H9 (cell line): ENCODE measurements at places on chromosomes 2 and 18.
A peak's percentile ranks its signal among the peaks of the same experiment; 100 is the strongest.

DNA sequence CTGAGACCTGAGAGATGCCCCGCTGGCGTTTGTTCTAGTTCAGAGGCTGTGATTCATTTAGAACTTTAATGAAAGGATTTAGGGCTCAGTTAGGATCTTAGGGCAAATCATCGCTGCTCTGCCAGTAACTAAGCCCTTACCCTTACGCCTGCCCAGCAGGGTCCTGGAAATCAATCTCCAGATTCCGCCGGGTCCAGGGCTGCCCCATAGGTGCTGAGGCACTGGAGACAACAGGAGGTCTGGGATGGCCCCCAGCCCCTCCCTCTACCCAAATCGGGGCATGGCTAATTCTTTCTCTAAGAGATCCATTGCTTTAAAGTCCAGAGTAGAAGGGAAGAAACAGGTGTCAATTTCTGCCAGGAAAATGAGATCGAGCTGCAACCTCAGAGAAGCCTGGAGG is 83.1 kb downstream of the SDC1 start:
- no peaks in the 10 kb centered on the region for H3K27me3 ChIP-seq
- no peak for DNase-seq
- H3K27ac ChIP-seq: no peak overlapping the region
- no peaks in the 10 kb centered on the region for H3K36me3 ChIP-seq
- no peak overlapping the region for H3K4me3 ChIP-seq

DNA sequence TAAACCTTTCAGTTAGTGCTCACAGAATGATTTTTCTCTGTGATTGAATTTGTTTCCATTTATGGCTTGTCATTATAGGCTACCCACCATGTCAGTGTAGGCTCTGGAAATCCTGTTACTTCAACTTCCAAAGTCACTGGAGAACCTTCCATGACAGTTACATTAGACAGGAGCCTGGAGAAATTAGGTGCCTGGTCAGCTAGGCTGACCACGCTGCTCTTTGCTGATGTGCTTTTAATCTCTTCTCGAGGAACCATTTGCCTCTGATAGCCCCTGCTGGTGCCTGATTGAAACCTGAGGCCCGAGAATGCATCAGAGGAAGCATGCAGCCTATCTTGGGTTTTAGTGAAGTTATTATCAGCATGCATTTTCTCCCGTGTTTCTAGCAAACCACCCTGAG is 29.6 kb upstream of the TTN start:
- H3K4me1 ChIP-seq: no peaks in the 10 kb centered on the region; the same call in 1 of the 2 replicates
- no peaks in the 10 kb centered on the region for H3K27me3 ChIP-seq
- H3K4me3 ChIP-seq: no peak overlapping the region
- peak; percentile 31 for DNase-seq

GRCh38 chr2:106816974-106817373 is 69.0 kb downstream of the ST6GAL2 start:
- H3K27me3 ChIP-seq: no peaks in the 10 kb centered on the region
- peaks cover 11% of the 10 kb centered on the region for H3K36me3 ChIP-seq
- H3K4me3 ChIP-seq: no peak overlapping the region
- H3K4me1 ChIP-seq: no peaks in the 10 kb centered on the region
- no peak overlapping the region for H3K27ac ChIP-seq

DNA sequence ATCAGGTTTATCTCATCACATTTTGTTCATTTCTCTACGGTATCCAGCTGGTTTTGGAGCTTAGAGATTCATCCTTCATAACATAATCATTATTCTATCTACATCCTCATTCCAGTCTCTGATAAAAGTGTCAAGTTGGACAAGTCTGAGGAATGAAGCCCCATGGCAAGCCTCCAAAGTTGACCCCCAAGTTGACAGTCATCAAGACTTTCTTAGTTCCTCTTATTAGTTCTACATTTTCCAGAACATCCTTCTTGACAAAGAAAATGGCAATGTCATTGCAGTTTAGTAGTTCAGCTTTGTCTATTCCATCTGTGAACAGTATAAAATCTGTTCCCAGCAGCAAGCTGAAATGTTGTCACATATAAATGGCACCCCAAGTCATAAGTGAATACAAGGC is 4.5 kb upstream of the TMSB10 start:
- H3K36me3 ChIP-seq: no peaks in the 10 kb centered on the region; the same call in 2 of the 3 replicates
- no peak overlapping the region for H3K27ac ChIP-seq
- peaks cover 2% of the 10 kb centered on the region; the same call in 1 of the 2 replicates for H3K27me3 ChIP-seq

GRCh38 chr2:223886726-223887125 is 49.3 kb upstream of the AP1S3 start:
- H3K36me3 ChIP-seq: peaks cover 28% of the 10 kb centered on the region
- no peak overlapping the region for H3K4me3 ChIP-seq
- H3K27me3 ChIP-seq: no peaks in the 10 kb centered on the region
- H3K4me1 ChIP-seq: no peaks in the 10 kb centered on the region

- no peaks in the 10 kb centered on the region for H3K27me3 ChIP-seq
- 0 out of 2 replicates have a peak, but pooled peaks cover 4% of the 10 kb centered on the region for H3K4me1 ChIP-seq
- H3K36me3 ChIP-seq: peaks cover 4% of the 10 kb centered on the region; the same call in 1 of the 2 replicates
- no peak overlapping the region for H3K27ac ChIP-seq
These were observed 549.9 kb downstream of the XIRP2 start for GRCh38 chr2:167438206-167438605.

DNA sequence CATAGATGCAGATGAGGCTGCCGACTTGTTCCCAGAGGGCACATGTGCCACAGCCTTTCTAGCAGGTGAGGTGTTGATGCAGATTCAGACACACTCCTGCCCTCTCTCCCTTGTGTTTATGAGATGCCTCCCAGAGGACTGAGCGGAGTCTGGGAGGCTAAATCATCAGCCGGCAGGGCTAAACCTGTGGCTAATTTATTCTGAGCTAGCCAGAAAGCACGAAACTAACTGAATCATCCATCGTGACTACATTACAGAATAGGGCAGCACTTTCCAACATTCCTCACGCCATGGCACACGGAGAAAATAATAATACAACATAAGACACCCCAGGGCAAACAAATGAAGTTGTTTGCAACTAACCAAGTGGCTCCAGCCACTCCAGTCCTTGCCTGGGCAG is 101.7 kb upstream of the FZD7 start:
- H3K27ac ChIP-seq: no peak overlapping the region
- peaks cover 8% of the 10 kb centered on the region for H3K36me3 ChIP-seq
- H3K4me3 ChIP-seq: no peak overlapping the region
- no peak for DNase-seq
- H3K27me3 ChIP-seq: no peaks in the 10 kb centered on the region

- H3K4me1 ChIP-seq: 0 out of 2 replicates have a peak, but pooled peaks cover 1% of the 10 kb centered on the region
- peaks cover 3% of the 10 kb centered on the region; the same call in 1 of the 2 replicates for H3K36me3 ChIP-seq
- H3K4me3 ChIP-seq: peak overlapping the region; percentile 73
- peaks cover 58% of the 10 kb centered on the region for H3K27me3 ChIP-seq
- no peak overlapping the region for H3K27ac ChIP-seq
These were observed 2.7 kb downstream of the SKOR2 start for GRCh38 chr18:47248604-47249313.
